CD4-positive, alpha-beta T cell treated with Interleukin-2 at 100 ng/mL for 4 hours (primary cell): ENCODE measurements at places on chromosomes 1 and 21.

DNA sequence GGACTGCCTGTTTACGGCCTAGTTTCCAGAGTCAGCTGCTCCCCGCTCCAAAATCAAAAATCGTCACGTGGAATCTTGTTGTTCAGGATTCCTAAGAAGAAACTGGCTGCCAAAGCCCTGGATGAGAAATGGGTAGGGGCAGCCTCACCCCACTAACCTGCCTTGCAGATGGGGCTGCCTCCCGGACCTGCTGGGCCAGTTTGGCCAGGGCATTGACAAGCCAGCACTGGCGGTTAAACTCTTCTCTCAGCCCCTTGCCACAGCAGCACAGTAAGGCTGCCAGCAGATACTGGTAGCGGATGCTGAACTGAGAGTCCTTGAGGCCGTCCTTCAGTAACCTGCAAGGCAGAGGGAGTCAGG, 31.6 kb upstream of the PPP1R15B start:
- DNase-seq, result no peak

- DNase-seq, result no peak
Measured at GRCh38 chr1:110605901-110606656, at the start of gene KCNA2. Gene KCNA2, minus strand, starts transcription at chr1:110606358. Its CDS starts 1,576 bp downstream, at chr1:110604782.

- no peak for DNase-seq
Measured at GRCh38 chr1:201324821-201325677, 41.7 kb downstream of the PKP1 start.

- no peak for DNase-seq
Measured at GRCh38 chr1:79738101-79738500, 731.6 kb upstream of the ADGRL4 start.

GRCh38 chr1:30450148-30450817, 273.1 kb downstream of the MATN1 start:
- no peak for DNase-seq

GRCh38 chr1:8525216-8525557, 207.3 kb downstream of the SLC45A1 start:
- DNase-seq, result no peak

DNA sequence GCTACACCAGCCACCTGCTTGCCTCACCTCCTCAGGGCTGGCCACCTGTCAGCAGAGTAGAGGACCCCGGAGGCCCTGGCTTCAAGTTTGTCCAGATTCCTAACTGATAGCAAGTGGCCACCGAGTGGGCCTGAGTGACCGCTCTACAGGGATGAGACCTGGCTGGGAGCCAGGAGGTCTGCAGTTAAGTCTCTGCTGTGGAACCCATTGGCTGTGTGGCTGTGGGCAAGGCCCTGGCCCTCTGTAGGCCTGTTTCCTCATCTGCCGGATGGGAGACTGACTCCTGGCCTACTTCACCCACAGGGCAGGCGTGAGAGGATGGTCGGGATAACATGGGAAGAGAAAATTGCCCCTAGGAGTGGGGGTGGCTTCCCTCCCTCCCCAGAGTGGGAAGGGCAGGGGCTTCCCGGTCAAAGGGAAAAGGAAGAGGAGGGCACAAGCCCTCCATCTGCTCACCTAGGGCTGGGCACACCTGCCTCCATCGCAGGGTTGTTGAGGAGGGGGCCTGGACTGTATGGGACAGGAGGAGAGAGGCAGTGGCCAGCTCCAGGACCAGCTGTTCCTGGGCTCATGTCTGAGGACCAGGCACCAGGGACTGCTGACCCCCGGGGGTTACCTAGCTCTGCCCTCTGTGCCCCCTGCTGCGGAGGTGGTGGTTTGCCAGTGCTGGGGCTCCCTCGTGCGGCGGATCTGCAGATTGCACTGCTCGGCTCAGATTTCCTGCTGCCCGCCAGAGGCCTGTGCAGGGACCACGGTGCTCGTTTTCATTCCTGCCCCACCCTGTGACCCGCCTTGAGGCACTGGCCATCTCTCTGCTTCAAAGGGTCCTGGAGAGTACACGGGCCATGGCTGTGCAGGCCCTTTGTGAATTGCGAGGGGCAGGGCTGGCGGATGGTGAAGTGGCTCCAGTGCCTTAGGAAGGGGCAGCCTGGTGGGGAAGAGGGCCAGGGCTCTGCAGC, 9.1 kb upstream of the MTFR1L start:
- peak; percentile 81 for DNase-seq

- no peak for DNase-seq
Measured at GRCh38 chr1:13600762-13601453, 17.3 kb downstream of the PDPN start.

GRCh38 chr1:1208713-1209433, 2.5 kb upstream of the TNFRSF18 start:
- DNase-seq, result peak; percentile 43

DNA sequence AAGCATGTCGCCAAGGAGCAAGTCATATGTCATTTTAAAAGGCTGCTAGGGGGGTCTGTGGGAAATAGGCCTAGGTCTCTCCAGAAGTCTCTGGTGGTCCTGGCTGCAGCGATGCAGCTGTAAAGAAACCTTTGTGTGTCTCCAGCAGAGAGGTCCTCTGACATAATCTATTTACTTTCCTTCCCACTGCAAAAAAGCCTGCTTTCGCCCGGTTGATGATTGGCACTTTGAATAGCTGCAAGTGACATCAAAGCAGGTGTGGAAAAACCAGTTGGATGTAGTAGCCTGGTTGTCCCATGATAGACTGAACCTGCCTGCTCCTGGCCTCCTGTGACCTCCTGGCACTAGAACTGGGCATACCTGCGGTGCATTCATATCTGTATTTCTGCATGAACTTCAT, 13.8 kb downstream of the RASSF5 start:
- DNase-seq, result no peak

DNA sequence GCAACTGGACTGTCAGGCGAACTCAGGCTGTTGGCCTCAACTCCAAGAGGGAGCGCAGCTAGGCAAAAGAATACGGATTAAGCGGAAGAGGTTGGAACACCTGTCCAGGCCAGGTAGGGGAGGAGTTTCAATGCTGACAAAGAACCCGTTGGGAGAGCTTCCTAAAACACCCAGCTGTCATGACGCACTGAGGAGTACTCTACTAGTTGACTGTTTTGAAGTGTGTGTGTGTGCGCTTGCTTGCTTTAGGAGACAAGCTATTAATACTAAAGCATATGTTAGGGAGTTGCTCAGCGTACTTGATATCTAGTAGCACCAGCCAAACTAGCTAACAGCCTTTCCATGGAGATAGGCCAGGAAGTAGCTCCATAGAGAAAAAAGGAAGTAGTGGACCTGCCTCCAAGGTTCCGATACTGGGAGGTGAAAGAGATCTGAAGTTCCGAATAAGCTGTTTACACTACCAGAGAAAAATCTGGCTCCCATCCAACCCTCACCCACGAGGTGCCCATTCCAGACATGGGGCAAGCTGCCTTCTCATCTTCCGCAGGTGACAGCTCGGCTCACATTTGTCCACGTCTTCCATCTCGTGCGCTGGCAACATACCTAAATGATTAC, 974 bp upstream of the FNBP1L start:
- DNase-seq, result no peak

DNA sequence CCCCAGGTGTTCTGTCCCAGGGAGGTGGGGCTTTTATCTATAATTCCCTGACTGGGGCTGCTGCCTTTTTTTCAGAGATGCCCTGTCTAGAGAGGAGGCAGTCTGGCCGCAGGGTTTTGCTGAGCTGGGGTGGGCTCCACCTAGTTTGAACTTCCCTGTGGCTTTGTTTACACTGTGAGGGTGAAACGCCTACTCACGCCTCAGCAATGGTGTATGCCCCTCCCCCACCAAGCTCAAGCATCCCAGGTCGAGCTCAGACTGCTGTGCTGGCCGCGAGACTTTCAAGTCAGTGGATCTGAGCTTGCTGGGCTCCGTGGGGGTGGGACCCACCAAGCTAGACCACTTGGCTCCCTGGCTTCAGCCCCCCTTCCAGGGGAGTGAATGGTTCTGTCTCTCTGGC, 124.3 kb downstream of the CENPF start:
- no peak for DNase-seq

GRCh38 chr1:202160377-202160940, at the start of gene PTPN7:
Gene PTPN7, minus strand, starts transcription at chr1:202160602. Its CDS starts 1,200 bp downstream, at chr1:202159402.
- peak; percentile 76 for DNase-seq

GRCh38 chr21:22585558-22585957, 1587.3 kb downstream of the NCAM2 start:
- DNase-seq, result no peak

DNA sequence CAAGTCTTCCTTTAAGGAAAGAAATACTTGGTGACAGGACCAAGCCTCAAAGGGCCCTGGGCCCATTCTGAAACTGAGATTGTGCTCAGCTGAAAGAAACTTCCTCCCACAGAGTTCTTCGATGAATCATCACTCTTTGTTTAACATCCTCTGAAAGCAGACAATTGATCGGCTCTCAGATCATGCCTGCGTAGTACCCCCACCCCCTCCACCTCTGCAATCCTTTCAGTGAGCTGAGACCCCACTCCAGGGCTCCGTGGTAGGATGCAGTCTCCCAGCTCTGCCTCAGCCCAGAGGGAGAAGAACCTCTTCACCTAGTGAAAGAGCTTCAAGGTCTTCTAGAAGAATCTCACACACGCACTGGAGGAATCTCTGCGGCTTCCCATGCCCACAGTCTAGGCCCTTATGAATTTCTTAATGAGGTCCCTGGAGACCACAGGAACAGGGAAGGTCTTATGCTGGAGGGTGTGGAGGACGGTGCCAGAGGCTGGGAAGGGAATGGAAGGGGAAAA, 104.9 kb upstream of the SOD1 start:
- peak; percentile 19 for DNase-seq

GRCh38 chr1:9957726-9958125, 14.5 kb downstream of the NMNAT1 start:
- DNase-seq, result no peak

GRCh38 chr1:206470692-206471414, 577 bp downstream of the IKBKE start:
- DNase-seq, result peak; percentile 61

DNA sequence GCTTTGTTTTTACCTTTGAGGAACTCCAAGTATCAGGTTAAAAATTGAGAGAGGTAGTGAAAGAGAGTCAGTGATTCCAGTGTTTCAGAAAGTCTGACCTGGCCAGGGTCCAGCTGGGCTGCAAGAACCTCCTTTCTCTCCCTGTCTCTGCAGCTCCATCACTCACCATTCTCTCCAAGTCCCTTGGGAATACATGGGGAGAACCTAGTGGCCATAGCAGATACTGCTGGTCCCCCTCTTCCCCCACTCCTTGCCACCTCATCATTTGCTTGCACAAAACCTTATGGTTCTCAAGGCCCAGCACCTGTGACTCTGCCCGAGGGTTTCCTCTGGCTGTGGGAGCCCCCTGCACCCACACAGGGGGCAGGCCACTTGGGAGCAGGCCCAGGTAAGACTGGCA, 279.5 kb downstream of the KIF26B start:
- no peak for DNase-seq

DNA sequence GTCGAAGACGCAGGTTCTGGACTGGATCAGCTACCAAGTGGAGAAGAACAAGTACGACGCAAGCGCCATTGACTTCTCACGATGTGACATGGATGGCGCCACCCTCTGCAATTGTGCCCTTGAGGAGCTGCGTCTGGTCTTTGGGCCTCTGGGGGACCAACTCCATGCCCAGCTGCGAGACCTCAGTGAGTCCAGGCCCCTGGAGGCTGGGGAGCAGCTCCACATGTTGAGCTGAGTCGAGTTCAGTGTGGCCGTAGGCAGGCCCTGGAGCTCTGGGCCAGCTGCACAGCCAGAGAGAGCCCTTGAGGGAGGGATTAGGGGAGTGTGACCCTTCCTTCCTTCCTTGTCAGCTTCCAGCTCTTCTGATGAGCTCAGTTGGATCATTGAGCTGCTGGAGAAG, 1.6 kb downstream of the ELF3 start:
- no peak for DNase-seq

- DNase-seq, result peak; percentile 38
Measured at GRCh38 chr1:89041119-89041641, 18.5 kb upstream of the GBP3 start.

DNA sequence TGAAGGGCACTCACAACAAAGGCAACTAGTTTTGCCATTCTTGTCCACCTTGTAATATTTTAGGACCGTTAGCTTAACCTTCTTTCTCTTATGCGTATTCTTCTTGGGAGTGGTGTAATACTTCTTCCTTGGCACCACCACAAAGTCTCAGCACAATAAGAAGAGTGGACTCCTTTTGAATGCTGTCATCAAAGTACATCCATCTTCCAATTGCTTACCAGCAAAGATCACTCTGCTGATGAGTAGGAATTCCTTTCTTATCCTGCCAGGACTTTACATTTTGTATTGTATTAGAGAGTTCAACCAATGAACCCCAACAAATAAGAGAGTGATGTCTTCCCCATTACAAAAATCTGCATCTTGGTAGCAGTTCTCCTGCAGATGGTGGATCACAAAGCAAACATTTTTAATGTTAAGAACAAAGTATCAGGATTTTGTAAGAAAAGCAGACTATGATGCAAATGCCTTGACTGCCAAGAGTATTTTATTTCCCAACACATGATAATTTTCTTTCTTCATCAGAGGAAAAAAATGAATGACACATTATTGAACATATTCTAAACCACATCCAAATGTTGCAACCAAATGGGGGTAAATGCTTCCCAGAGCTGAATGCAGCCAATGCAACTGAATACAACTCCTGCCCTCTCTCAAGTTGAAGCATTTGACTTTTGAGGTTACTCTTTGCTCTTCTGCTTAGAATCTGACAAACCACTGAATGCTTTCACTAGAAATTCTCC, 5.1 kb upstream of the ARNT start:
- no peak for DNase-seq

DNA sequence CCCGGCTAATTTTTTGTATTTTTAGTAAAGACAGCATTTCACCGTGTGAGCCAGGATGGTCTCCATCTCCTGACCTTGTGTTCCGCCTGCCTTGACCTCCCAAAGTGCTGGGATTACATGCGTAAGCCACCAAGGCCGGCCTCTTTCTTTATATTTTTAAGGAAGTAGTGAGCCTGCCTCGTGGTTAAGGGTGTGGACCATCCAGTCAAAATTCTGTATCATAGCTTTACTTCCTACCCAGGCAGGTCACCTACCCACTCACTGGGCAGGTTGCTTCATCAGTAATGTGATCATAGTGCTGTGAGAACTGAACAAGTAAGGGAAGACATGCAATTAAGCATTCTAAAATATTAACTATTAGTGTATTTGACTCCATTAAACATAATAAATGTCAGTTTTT, 8.1 kb upstream of the ACOT7 start:
- DNase-seq, result no peak

- peak; percentile 83 for DNase-seq
Measured at GRCh38 chr1:35564037-35564883, 6.7 kb downstream of the NCDN start.

DNA sequence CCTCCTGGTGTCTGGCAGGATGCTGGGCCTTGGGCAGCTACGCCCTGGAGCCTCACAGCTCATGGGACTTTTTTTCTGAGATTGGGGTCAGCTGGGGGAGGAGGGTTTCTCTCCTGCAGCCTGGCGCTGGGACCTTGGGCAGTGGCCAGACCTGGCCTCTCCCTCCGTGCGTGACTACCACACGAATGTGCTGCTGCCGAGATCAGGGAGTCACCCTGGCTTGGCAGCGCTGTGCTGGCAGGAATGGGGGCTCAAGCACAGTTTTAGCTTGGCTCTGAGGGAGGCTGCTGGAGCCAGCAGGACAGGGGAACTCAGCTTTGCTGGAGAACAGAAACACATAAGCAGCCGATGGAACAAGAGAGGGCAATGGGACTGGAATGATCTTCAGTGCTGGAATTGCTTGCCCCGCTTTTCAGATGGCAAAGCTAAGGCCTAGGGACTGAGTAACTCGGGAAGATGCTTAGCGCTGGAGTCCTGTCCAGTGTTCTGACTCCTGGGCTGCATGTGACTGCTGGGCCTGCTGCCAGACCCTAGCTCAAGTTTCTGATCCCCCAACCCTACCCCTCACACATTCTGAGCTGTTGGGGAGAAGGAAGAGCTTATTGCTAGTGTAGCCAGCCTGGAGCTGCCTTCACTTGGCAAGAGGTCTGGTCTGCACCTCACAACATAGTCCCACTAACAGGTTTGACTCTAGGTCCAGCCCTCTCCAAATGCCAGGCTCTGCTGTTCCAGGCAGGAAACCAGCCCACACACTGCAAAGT, 69.9 kb downstream of the NAV1 start:
- no peak for DNase-seq
